ENCODE measurements at places on chromosomes 3 and 15.

- DNase-seq = no peak
Observed at GRCh38 chr15:98438326-98438725, 210.0 kb upstream of the IGF1R start.

- DNase-seq = no peak
Observed at GRCh38 chr3:171753025-171753472, 57.2 kb downstream of the PLD1 start.

DNA sequence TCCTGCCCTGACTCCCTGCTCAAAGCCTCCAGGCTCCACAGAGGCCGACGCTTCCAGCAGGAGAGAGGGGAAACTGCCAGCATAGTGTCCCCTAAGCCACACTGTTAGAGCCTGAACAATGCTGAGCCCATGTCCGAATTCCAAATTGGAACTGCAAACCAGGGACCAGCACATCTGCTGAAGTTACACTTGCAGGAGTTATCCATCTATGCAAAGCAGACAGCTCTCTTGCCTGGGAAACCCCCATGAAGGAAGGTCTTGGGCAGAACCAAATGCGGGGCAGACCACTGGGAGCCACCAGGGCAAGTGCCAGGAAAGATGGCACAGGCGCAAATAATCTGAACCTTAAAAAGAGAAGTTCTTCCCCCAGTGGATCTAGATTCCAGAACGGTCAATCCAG is 625 bp downstream of the LRRC15 start:
- DNase-seq = no peak

DNA sequence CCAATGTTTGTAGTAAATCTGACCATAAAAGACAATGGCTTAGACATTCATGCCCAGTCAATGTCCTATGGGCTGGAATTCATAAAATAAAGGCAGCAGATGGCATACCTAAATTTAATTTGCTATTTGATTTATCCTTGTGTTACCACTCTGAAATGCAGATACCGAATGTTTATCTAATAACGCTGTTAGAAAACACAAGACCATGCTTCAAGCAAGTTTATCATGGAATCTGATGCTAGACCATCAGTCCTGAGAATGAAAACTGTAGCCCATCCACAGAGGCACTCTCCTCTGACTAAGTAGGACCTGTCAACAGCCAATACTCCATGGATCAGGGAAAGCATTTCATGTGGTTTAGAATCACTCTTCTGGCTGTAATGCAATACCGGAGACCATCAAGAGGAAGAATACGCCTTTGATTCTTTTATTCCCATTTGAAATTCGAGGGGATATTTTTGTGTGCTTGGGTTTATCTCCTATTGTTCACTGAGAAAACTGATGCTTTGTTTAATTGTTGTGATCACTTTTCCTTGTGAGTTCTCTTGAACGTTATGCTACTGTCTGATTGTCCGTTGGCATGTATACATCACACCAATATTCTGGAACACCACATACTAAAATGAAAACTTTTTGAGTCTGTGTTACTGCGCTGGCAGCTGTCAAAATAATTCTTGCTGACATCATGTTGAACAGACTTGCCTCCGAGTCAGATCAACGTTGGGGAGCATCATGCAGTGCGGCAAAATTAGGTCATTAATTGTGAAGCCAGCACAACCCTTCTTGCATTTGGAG is 12.1 kb upstream of the CPB1 start:
- DNase-seq = no peak

- no peak for DNase-seq
Observed at GRCh38 chr3:179450261-179450701, 989 bp downstream of the GNB4 start.

- no peak for DNase-seq
Observed at GRCh38 chr3:133328373-133328772, 71.5 kb upstream of the BFSP2 start.

DNA sequence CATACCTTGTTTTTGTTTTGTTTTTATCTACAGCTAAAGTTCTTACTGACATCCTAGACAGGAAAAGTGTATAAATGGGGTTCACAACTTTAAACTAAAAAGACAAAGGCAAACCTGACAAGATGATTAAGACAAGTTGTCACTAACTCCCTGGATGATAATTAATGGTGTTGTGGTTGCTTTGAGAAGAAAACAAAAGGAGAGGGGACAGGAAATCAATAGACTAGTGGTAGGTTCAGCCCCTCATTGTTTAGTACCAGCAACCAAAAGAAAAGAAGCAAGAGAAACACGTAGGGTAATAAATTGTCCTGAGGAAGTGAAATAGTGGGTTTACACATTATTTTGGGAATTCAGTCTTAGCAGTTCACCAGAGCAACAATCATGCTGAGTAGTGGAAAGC is 78.8 kb downstream of the BFSP2 start:
- DNase-seq = no peak

DNA sequence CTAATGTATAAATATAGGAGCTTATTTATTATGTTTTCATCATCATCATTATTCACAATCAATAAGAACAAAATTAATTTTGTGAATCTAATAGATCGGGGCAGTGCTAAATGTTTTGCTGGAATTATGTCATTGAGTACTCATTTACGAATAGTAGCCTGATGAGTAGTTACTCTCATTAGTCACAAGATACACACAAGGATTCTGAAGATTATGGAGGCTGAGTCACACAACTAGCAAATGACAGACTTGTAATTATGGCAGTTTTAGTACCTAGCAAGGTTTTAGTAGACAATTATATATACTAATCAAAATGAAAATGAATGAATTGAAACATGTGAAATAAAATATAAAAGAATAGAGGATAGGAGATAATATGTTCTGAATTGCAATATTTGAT is 954.2 kb downstream of the CADM2 start:
- no peak for DNase-seq

- DNase-seq = peak; percentile 16
Observed at GRCh38 chr3:154931484-154931883, 148.6 kb upstream of the MME start.

DNA sequence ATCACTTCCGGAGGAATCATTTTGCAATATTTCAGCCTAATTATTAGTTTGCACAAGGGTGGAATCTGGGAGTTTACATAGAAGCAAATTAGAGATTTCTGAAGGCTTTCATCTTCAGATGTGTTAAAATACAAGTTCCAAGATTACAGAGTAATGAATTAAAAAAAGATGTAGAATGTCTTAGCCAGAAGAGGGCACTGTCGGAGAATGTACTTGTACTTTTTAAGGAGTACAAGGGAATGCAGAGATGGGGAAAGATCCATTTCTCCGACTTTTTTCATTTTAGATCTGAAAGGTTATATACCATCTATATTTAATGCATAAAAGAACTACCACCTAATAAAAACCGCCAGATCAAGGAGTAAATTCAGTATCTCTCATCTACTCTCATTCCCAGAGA is 43.1 kb upstream of the WDR5B start:
- DNase-seq = peak; percentile 38

DNA sequence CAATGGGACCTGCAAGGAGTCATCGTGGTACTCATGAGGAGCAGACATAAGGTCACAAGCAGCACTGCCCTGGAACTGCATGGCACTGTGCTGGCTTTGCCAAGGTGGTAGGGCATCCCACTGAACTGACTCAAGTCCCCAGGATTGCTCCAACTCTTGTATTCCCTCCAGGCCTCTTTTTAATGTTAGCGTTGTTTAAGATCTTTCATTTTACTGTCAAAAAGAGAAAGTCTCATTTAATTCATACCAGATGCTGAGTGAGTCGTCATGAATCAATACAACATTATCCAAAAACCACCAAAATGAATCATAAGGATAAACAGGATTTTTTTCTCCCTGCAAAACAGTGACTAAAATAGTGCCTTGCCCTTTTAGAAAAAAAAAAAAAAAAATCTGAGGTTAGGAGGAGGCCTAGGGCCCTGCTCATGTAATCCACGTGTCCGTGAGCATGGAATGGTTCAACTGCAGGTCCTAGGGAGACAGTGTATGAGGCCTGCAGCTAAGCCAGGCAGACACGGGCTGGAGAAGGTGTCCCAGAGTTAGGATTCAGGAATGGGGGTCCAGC is 36.7 kb upstream of the BLM start:
- peak; percentile 92 for DNase-seq

DNA sequence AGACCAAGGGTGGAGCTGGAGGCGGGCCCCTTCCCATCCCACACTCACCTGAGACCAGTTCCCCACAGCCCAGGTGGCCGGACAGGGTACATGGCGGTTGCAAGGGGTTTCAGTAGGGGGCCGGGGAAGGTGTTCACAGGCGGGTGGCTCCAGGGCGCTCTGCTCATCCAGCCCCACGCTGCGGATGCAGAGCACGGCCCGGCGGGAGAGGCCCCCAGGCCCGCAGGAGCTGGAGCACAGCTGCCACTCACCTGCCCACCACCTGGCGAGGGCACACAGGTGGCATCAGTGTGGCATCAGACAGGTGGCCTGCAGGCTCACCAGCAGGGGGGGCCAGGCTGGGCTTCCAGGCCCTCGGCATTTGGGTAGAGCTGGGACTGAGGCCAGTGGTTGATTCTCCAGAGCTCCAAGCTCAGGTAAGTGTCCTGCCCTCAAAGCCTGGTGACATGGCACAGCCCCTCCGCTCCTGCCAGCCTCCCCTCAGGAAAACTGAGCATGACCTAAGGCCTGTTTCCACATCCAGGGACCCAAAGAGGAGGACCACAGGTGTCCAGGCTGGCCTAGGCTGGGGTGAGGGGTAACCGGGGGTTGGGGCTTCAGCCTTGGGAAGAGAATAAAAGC is 43.8 kb downstream of the ADAMTS7 start:
- no peak for DNase-seq

DNA sequence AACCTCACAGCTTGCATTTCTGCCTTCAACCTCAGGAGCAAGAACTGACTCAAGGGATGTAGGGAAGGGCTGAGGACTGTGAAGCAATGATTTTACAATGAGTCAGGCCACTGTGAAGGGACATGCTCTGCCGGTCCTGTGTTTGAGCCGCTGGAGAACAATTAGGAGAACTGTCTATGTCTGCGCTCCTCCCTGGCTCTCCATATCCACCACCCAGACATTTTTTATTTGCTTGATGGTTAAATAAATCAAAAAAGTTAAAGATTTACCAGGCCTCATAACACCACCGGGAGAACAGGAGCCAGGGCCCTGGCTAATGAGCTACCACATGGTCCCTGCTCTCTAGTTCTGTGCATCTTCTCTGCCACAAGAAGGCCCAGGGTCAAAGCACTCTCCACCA is 29.6 kb downstream of the SEC61A1 start:
- DNase-seq = peak; percentile 23

DNA sequence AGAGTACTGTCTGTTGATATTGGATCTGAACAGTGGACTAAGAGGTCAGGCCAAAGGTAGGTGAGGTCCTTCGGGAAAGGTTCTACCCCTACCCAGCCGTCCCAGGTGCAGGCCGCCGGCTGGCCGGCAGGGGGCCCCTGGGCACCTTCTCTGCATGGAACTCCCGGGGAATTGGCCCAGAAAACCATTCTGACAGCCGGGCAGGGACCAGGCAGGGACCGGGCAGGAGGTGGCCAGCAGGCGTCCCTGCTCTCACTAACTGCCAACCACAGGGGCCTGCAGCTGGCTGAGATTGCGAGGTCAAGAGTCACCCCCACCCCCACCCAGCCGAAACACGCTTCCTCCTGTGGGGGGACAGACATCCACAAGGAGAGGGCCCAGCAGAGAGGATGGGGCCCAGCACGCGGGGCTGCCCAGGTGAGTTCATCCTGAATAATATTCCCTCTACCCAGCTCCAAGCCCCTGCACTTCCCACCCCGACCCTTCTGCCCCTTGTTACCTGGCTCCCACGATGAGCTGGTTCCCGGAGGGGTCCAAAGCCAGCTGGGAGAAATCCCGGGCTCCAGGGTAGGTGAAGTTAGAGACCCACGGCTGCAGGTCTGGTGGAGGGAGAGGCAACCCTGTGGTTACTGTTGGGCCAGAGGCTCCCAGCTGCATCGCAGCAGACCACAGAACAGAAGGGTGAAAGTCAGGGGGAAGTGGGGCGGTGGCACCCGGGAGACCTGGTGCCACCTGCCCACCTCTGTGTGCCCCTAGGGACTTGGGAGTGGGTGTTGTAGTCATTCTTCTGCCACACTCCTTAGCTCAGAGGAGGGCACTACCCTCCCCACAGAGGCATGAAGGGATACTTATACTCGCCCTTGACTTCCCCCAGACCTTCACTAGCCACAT is 84.4 kb downstream of the SEMA5B start:
- no peak for DNase-seq

DNA sequence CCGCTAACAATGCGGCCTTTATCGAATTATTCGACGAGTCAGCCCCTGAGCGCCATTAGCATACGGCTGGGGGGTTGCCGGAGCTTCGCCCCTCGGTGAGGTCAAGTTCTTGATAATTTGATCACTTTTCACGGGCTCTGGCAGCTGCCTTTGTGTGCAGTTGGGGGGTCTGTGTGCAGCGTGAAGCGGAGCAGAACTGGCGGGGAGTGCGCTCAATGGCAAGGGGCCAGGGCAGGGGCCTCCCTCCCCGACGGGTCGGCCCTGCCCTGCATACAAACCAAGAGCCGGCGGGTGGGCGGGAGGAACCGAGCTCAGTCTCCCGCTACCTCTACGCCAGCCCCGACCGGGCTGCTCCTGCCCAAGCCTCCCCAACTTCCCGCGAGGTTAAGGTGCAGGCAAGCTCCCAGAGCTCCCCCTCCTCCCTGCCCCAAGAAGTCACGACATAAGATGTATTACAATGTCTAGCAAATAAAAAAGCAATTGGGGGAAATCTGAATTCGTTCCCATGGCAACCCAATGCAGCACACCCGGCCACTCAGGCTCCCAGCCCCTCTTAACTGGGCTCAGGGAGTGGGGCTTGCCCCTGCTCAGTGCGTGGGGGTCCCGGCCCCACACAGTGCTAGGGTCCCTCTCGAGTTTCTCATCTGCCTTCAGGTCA is 34.1 kb upstream of the POLG start:
- no peak for DNase-seq

Measured in AG09309 (cell line).